Effector memory CD4-positive, alpha-beta T cell (primary cell): ENCODE measurements at places on chromosomes 6 and 20.

- DNase-seq = no peak
These were observed 150.0 kb downstream of the GJA10 start for GRCh38 chr6:90044182-90044832.

GRCh38 chr6:2147766-2148448, 97.5 kb downstream of the GMDS start:
- no peak for DNase-seq

GRCh38 chr20:18001131-18001921, 32.5 kb downstream of the MGME1 start:
- no peak for DNase-seq

DNA sequence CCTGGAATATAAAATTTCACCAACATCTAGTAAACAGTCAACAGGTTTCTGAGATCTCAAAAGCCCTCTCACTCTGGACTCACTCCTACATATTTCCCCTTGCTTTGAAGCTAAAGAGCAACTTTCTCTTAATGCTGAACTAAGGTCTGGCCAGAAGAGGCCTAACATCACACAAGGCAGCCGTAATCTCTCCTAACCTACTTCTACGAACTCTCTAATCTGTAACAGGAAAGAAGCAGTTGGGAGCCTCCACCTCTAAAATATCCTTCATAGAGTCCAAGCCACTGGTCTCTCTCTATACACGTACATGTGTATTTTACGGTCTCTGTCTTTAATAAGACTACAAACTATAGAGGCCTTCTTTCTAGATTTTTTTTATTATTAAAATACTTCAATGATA, 72.0 kb downstream of the REV3L start:
- DNase-seq = no peak

DNA sequence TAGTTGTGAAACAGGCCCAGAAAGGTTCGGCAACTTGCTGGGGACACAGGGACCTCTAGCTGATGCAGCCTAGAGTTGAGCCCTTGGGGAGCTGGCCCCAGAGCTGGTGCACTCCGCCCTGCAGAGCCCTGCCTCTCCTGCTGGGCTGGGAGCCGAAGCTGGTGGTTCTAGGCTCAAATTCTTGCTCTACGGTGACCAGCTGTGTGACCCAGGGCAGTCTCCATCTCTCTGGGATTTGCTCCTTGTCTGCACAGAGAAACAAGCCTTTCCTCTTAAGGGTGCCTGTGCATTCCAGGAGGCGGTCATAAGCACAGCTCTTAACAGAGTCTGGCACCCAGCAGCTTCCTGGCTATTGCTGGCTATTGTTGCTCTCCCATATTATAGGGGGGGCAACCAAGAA, 47.4 kb downstream of the RBM38 start:
- no peak for DNase-seq

- DNase-seq = no peak
These were observed 4.8 kb downstream of the CST5 start for GRCh38 chr20:23874747-23875146.

DNA sequence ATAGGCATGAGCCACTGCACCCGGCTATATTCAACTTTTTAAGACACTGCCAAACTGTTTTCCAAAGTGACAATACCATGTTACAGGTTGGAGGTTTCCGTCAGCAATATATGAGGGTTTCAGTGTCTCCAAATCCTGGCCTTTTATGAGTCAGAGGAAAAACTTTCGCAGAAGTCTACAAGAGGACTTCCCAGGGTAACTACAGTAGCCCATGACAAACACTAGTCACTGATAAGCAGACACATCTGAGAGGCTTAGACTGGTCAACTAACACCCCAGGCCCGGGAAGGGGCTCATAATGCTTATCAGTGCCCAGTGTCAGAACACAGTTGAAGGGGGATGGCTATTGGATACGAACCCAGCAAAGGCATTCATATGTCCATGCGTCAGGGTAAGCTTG, 85.4 kb downstream of the SOX4 start:
- no peak for DNase-seq

DNA sequence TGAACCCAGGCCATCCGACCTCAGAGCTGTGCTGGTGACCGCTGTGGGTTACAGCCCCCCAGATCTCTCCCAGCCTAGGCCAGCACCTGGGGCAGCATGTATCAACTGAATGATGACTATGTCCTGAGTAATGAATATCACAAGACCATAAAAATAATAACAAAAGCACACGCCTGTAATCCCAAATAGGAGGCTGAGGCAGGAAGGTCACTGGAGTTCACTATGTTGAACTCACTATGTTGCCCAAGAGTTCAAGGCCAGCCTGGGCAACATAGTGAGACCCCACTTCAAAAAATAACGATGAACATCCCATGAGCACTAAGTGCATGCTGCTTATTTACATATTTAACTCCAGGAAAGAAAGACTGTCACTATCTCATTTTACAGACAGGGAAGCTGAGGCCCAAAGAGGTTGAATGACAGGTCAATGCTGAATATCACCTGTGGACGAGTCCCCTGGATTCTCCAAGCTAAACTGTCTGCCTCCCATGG, 92.3 kb downstream of the NFATC2 start:
- no peak for DNase-seq

GRCh38 chr6:153130515-153131036, 506 bp downstream of the RGS17 start:
- DNase-seq = no peak

DNA sequence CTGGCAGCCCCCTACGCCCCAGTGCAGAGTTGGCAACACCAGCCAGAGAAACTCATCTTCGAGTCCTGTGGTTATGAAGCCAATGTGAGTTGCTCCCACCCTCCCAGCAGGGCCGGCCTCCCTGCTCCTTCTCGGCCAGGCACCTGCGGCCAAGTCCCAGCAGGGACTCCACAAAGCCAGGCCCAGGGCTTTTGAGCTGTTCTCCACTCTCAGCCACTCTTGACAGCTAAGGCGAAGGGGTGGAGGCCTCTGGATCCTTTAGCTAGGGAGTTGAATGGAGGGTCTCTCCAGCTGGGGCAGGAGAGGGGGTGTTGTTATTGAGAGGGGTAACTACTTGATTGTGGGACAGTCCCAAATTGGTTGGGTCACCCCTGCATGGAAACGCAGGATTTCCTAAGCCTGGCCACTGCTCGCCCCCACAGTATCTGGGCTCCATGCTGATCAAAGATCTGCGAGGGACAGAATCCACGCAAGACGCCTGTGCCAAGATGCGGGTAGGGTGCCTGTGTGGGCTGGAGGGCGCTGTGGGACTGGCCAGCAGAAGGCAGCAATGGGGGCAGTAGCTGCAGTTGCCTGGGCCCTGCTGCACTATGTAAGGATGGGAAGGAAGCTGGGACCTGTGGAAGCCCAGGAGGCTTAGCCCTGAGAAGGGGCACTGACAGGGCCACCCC, 58.3 kb downstream of the TCP11 start:
- no peak for DNase-seq

- DNase-seq = no peak
These were observed 27.8 kb downstream of the RGS17 start for GRCh38 chr6:153103319-153103655.

DNA sequence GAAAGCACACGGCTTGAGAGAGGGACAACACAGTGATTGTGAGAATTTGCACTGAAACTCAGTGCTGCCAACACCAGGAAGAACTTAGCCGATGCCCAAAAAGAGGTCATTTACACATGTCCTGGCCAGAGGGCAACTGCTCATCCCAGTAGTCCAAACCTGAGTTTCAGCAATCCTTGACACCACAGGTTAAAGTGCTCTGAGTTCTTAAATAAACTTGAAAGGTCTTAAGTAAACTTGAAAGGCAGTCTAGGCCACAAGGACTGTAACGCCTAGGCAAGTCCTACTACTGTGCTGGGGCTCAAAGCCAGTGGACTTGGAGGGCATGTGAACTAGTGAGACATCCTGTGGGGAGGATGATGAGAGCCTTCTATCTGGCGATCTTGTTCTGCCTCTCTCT, 14.1 kb downstream of the SNX14 start:
- DNase-seq = no peak

DNA sequence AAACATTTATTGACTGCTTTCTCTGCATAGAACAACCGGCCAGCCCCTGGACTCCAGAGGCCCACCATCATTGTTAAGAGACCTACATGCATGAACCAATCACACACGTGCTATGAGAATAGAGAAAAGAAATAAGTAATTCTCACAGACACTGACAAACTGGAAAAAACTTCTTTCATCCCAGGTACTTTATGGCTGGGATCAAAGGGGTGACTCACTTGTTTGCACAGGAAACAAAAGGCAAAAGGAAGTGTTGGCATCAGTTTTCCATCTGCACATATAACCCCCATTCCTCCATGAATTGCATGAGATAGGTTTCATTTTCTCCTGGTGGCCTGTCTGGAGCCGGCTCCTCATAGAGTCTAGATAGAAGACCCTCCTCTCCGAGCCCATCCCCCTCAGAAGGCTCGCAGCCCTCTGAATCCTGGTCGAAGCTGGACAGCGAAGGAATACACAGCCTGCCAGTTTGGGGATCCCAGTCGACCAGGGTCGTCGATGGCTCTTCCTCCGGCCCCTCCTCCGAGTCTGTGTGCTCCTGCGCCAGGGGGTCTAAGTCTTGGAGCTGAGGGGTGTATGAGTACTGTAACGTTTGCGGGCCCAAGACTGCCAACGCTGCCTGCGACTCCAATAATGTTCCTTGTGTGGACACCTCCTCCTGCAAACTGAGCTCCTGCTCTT, 43.3 kb downstream of the IL20RA start:
- DNase-seq = no peak

DNA sequence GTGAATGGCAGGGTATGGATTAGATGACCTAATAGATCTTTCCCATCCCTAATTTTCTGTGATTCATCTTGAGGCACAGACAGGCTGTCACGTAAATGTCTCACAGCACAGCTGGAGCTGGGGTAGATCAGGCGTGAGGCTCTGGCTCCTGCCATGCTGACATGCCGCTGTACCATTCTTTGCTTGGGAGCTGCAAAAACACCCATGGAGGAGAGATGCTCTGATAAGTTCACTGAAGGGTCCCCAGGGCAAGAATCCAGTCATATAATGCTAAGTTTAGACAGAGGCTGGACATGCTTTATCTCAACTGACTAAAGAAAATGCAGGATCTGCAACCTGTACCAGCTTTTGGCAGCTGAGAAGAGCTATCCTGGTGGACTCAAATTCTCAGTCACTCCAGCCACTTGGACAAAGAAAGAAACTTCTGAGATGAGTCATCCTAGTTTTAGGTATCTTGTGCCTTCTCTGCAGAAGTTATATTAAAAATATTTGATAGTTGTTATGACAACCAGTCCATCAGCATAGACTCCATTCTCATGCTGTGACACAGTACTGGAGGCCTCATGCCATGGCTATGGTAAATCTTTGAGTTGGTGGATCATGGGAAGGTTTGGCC, 185.1 kb upstream of the RAB32 start:
- DNase-seq = no peak

DNA sequence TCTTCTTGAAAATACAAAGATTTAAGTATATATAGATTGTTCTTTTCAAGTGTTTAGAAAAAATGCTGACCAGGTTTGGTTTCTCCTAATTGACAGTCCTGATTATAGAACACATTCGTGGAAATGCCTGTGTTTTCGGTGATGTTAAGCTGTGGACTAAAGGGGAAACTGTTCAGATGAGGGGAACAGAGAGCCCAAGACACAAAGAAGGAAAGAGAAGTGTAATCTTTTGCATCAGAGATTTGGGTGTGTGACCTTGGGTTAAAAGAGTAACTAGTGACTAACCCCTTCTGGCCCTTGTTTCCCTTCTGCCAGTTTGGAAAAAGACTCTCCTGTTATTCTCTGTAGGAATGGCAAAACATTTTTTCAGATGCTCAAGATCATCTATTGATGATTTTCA, 331.3 kb downstream of the RIMS1 start:
- DNase-seq = no peak

- no peak for DNase-seq
These were observed 61.2 kb upstream of the RNF217 start for GRCh38 chr6:124901084-124901483.

DNA sequence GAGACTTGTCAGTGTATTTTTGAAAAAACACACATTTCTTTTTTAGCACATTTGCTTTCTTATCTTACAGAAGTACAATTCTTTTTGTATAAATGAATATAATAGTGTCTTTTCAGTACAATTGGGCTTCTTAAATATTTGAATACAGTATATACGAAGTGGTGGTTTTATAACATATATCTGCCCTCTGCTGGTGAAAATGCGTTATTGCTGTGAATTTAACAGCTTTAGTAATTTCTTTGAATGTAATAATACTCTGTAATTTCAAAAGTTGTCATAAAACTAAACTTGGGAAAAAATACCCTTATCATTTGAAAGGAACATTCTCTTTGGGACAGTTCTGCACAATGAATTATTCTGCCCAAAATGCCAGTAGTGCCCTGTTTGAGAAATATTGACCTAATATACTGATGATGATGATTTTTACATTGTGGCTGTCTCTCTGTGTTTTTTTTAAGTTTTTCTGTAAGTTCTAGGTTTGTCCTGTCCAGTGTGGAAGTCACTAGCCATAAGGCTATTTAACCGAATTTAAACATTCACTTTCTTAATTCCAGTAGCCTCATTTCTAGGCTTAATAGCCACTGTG, 19.0 kb downstream of the SMAP1 start:
- DNase-seq = no peak

GRCh38 chr6:44667226-44667625, 279.7 kb downstream of the CDC5L start:
- no peak for DNase-seq

DNA sequence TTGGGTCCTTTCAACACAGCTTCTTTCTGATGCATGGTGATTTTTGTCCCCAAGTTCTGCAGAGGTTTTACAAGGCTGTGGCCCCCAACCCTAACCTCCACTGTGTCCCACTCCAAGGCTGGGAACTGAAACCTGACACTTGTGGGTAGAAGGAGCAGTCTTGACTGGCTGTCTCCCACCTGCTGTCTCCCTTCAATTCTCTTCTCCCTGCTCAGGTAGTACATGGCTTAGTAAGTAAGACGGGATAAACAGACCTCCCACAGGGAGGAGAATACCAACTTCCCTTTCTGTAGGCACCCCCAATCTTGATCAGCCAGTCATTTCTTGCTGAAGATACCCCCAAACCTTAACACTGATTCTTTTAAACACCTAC, 25.0 kb downstream of the TGM6 start:
- DNase-seq = no peak

GRCh38 chr6:168420084-168420483, 20.9 kb upstream of the SMOC2 start:
- DNase-seq = no peak
